ENCODE measurements at places on chromosomes 16 and 17.

DNA sequence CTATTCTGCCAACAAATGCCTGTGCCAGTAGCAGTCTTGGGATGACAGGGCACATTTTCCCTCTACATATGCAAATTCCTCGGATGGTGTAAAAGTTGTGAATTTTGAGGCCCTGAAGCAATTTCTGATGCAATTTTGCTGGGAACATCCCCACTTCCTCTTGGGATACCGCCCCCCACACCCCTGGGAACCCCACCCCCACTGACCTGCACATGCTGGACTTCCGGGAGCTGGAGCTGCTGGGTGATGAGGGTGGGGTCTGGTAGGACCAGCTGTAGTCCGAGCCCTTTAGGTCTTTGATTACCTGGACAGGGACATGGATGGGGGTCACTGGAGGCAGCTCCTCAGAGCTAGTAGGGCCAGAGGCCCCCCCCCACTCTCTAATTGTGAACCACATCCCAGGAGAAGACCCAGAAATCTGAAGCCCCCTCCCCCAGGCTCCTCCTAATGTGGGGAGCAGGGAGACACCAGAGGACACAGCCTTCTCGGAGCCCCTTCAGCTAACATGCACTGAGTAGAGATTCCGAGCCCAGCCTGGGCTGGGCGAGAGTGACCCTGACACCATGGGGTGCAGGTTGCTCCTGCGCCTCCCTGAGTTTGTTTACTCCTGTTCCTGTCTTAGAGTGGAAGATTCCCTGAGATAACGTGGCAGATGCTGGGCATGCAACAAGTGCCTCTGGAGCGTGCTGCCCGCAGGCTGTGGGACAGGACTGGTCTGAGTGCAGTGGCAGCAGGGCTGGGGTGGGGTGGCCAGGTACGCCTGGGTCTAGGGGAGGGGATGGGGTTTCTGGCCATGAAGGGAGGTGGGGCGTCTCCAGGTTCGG is 9.0 kb downstream of the MTSS2 start:
- DNase-seq = no peak

DNA sequence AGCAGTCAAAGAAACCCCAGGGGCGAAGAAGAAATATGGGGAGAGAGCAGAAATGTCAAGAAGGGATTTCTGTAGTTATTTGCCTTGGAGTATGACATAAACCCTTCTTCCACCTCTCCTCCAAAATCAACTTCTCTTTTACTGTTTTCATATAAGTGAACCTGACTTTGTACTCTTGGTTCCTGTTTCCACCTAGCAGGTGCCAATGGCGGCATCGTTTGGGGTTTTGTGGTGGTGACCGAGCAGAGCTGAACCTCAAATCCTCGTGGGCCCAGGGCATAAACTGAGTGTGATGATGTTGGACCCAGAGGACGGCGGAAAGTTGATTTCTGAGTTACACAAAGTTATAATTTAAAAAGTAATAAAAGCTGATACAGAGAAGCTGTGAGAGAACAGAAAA is 39.6 kb upstream of the PSMD7 start:
- DNase-seq = no peak

GRCh38 chr16:78446486-78446885 is 347.0 kb downstream of the WWOX start:
- DNase-seq = no peak

- DNase-seq = no peak
These were observed 4.9 kb downstream of the ASGR2 start for GRCh38 chr17:7109461-7110322.

DNA sequence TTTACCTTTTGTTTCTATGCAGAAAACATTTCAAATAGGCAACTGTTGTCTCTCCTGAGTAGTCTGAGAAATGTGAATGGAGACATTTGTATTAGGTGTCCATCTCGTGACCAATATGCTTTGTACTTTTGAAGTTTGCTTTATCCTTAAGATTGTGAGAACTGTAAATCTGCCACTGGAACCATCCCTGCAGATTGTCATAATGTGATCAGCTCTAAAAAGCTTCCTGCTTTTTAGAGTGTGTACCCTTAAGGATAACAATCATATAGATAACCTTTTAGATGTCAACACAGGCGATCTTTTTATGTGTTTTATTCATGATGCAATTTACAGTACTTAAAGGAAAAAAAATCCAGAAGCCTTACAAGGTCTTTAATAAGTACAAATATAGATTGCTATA is 63.5 kb downstream of the PRKCA start:
- no peak for DNase-seq

DNA sequence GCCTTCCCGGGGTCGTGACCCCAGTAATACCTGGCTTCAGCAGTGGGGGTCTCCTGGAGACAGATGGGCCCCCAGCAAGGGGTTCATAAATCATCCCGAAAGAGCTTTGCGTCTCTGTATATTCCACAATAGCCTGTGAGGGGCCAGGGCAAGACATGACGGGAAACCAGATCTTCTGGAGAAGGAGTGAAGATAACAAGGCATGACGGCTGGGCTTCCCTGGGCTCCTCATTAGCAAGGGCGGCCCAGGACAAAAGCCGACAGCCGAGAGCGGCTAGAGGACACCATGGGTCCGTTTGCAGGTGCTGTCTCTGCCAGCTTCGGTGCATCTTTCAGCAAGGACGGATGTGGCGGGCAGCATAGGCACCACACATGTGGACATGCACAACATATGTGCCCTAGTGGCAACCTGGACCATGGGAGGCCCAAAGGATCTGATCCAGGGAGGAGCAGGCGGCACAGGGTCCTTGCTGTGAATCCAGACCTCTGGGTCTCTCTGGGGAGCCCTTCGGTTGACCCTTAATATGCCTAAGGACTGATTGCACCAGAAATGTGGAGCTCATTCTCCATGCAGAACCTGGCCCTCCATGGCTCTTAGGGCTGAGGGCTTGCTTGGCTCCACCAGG is 136.9 kb upstream of the FOXF1 start:
- DNase-seq = no peak

DNA sequence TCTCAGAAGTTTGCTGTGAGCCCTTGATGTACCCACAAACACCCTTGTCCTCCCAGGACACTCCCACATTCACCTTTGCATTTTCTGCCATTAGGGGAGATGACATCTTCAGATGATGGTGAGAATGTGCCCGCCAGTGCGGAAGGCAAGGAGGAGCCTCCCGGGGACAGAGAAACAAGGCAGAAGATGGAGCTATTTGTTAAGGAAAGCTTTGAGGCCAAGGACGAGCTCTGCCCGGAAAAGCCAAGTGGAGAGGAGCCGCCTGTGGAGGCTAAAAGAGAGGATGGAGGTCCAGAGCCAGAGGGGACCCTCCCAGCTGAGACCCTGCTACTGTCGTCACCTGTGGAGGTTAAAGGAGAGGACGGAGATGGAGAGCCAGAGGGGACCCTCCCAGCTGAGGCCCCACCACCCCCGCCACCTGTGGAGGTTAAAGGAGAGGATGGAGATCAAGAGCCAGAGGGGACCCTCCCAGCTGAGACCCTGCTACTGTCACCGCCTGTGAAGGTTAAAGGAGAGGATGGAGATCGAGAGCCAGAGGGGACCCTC is 17.0 kb downstream of the TAF1C start:
- no peak for DNase-seq

GRCh38 chr16:82582975-82583374 is 43.8 kb upstream of the CDH13 start:
- no peak for DNase-seq

- no peak for DNase-seq
These were observed 84.4 kb upstream of the GSE1 start for GRCh38 chr16:85528528-85529387.

DNA sequence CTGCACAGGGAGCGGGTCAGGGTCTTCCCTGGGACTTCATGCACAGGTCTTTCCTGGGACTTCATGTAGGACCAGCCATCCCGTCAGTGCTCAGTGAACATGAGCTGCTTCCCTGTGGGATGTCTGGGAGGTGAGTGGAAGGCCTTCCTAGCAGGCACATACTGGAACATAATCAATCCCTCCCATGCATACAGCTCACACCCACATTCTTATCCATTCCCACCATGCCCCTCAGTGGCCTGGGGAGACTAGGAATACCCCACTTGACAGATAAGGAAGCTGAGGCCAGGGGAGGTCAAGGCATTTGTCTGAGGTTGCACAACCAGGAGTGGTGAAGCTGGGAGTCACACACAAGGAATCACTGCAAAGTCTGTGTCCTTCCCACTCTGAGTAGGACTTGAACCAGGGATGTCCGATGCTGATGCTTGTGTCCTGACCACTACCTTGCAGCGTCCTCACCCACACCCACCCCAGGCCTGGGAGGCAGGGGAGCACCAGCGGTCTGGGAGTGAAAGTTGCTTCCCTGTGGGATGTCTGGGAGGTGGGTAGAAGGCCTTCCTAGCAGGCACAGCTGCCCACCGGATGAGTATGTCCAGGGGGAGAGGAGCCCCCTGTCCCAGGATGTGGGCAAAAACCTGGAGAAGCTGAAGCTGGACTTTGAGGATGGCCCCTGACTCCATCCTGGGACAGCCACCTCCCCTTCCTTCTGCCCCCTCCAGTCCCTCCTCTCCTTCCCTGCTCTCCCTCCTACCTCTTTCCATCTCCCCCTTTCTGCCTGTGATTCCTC is 1.0 kb upstream of the NLRC5 start:
- DNase-seq = no peak

DNA sequence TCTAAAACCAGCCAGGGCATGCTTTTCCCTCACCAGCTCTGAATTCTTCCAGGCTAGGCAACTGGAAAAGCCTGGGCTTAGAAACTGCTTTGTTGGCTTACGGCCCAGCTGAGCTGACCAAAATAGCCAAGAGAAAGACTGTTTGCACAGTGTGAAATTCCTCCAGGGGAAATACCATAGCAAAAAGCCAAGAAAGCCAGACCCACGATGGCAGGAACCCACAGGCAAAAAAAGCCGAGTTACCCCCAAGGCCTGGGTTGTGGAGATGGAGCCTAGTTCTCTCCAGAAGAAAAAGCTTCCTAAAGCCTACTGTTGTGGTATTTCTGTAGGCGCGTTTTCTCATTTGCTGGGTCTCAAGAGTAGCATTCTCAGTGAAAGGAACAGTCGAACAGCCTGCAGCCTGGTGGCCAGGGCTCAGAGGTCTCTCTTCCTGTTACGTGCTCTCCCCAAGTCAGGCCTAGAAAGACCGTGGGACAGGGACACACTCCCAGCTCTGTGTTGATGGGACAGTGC is 9.2 kb downstream of the SP2 start:
- peak; percentile 37 for DNase-seq

DNA sequence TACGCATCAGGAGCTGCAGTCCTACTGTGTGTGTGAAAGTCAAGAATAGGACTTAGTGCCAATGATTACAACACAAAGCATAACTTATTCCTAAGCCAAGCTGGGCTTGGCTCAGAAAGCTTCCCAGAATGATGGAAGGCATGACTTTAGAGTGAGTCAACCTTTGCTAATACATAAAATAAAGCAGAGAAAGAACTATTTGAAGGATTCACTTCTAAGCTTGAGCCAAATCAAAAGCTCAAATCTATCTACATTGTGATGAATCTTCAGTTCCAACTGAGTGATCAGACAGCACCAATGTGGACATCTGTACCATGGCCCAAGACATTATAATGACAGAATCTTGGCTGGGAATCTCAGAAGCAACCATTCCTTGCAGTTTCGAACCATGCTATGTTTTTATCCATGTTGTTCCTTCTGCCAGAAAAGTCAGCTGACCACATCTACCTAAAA is 41.4 kb downstream of the SMG6 start:
- peak; percentile 49 for DNase-seq

- no peak for DNase-seq
These were observed 147.1 kb downstream of the RPTOR start for GRCh38 chr17:80691784-80692183.

DNA sequence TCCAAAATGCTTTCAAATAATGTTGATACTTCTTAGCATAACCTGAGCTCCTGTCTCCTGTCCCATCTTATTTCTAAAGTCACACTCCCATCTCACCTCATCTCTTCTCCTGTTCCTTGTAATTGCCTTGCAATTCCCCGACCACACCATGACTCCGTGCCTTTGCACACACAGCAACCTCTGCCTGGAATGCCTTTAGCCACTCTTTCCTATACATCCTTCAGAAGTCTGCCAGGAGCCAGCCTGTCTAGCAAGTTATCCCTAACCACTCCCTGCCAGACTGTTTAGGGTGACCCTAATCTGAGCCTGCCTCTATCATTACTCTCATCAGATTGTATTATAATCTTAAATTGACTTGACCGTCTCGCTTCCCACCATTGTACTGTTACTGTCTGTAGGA is 168.0 kb upstream of the NOG start:
- DNase-seq = no peak

DNA sequence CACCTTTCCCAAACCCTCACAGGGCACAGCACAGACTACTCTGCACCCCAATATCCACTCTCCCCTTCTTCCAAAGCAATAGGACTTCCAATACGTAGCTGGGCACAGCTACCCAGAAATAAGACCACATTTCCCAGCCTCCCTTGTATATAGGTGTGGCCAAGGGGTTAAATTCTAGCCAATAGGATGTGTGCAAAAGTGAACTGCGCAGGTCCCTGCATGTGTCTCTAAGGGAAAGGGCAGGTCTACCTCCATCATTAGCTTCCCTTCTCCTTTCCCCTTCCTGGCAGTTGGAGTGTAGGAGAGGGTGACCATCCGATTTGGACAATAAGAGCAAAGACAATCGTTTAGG is 25.5 kb upstream of the SNN start:
- no peak for DNase-seq

DNA sequence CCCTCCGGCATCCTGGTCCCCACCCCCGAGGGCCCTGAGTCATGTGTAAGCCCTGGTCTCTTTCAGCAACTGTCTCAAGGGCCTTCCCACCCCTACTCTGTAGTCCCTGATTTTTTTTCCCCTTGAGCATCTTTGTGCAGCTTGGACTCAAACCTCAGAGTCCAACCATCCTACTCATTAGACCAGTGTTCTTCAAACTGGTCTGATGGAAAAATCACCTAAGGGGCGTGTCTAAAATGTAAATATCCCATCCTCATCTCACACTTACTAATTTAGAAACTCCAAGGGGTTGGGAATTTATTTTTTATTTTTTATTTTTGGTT is 624 bp downstream of the G6PC3 start:
- peak; percentile 60 for DNase-seq

- DNase-seq = no peak
These were observed 451.1 kb downstream of the SOX9 start for GRCh38 chr17:72571813-72572396.

DNA sequence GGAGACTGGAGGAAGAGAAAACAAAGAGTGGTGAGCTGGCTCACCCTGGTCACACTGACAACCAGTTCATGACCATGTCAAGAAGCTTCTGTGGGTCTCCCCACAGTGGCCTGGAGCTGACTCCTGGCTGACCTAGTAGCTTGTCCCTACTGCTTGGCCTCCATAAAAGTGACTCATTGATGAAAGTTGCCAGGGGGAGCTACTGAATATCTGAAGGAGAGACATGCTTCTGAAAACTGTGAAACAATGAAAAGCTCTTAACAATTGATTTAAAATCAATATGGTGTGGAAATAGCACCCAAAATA is 22.0 kb downstream of the SMPD3 start:
- no peak for DNase-seq

GRCh38 chr17:8192070-8192815 is 2.3 kb upstream of the BORCS6 start:
- no peak for DNase-seq

- DNase-seq = no peak
These were observed 29.0 kb downstream of the GLG1 start for GRCh38 chr16:74577882-74578366.
